Globus pallidus (tissue), 1 donor: ENCODE measurements at places on chromosomes 11 and 22.

- no peak for DNase-seq
These were observed 29.6 kb downstream of the C22orf31 start for GRCh38 chr22:29032014-29032475.

DNA sequence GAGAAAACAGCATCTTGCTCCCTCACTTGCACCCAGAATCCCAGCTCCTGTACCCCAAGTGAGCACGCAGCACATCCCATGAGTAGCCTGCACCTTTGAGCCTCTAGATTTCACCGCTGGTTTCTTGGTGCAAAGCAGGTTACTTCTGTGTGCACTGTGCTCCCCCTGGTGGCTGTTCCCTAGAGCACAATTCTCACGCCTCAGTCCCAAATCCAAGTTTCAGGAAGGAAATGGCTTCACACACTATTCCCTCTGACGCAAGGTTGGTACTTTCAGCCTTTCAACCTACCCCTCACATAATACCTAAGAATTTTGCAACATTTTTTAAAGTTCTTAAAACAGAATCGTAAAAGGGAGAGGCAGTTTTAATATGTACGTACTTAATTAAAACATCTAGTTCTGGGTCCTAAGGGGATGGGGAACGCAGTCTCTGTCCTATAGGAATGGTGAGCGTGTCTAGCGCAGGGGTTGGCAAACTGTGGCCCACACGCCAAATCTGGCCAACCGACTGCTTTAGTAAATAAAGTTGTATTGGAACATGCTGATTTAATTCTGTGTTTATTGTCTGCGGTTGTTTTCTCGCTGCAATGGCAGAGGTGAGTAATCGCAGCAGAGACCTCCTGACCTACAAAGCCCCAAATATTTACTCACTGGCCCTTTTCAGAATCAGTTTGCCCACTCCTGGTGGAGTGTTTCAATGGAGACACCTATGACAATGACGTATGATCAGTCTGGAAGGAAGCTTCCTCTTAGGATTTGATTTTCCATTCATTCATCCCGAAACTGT lies 27.5 kb downstream of the DHCR7 start:
- peak; percentile 56 for DNase-seq

- no peak for DNase-seq
These were observed 612 bp downstream of the GTSE1 start for GRCh38 chr22:46297151-46297812.

- no peak for DNase-seq
These were observed 523.8 kb upstream of the FAT3 start for GRCh38 chr11:91700854-91701253.

DNA sequence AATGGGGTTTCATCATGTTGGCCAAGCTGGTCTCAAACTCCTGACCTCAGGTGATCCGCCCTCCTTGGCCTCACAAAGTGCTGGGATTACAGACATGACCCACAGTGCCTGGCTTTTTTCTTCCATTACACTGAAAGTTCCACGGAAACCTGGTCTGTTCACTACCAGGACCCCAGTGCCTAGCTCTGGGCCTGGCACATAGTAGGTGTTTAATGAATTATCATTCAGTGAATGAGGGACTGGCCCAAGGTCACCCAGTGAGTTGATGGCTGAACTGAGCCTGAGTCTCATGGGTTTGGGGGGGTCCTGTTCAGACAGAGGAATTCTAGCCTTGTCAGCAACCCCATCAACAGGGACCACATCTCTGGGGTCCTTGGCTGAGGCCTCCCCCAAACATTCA lies 3.1 kb downstream of the C11orf86 start:
- DNase-seq = no peak

DNA sequence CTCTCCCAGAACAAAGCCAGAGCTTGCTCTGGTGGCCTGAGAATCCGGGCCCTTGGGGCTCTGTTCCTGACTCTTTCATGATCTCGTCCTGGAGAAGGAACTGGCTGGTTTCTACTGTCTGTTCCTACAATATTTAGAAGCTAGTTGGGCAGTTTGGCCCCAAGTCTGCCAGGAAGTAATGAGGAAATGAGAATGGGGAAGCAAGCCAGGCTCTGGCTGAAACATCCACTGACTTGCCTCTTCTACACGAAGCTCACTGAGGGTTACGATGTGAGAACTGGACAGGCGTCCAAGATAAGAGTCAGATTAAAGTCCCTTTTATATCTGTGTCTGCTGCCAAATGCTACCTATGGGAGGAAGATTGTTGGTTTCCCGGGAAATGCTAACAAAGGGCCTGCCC lies 110.0 kb upstream of the KIRREL3 start:
- peak; percentile 67 for DNase-seq

DNA sequence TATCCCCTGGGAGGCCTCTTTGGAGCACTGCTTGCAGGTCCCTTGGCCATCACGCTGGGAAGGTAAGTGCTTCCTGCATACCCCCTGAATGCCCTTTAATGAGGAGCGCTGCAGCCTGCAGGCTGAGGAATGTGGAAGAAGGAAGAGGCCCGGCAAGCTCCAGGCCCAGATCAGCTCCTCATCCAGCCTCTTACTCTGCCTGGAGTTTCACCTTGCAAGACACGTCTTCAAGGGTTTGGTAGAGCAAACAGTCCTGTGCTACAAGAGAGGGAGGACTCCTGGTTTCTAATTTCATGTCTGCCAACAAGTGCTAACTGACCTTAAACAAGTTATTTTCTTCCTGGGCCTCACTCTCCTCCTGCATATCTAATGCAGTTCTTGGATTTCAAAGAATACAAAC lies 10.9 kb downstream of the SLC2A11 start:
- DNase-seq = no peak

DNA sequence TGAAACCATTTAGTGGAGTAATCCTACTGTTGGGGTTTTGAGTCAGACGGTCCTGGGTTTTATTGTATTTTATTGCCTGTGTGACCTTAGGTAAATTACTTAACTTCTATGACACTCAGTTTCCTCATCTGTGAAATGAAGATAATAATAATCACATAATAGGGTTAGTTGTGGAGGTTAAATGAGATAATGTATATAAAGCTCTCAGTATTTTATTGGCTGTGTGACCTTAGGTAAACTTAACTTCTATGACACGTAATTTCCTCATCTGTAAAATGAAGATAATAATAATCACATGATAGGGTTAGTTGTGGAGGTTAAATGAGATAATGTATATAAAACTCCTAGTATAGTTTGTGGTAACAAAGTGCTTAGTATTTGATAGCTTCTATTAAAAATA lies 13.2 kb downstream of the BARX2 start:
- no peak for DNase-seq

DNA sequence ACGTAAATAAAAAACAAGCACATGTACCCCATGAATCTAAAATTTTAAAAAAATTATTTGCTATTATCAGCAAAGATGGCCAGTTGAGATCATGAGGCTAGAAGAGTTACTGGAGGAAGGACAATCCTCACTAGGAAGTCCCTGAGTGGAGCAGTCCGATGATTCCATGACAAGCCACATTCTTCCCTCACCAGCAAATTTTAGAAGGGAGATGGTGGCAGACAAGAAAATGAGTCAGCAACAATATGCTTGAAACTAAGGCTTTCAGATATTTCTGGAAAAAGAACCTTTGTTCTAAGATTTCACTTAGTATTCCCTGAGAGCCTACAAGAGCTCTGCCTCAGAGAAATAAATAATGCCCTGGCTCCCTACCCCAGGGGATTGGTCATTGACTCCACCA lies 34.9 kb downstream of the P4HA3 start:
- DNase-seq = no peak

DNA sequence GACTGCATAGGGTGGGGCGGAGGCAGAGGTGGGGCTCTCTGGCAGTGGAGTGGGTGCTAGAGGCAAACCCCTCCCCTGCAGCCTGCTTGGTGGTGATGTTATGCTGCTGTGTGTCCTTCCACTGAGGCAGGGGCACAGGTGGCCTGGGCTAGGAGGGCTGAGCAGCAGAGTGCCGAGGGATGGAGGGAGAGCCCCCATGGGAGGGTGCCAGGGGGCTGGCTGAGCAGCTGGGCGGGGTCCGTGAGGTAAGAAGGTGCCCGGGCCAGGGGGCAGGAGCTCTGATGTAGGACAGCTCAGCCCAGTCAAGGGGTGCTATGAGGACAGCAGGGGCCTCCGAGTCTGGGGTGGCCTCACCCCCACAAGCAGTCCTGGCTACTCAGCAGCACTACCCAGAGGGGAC lies 4.2 kb downstream of the CLDN5 start:
- no peak for DNase-seq

DNA sequence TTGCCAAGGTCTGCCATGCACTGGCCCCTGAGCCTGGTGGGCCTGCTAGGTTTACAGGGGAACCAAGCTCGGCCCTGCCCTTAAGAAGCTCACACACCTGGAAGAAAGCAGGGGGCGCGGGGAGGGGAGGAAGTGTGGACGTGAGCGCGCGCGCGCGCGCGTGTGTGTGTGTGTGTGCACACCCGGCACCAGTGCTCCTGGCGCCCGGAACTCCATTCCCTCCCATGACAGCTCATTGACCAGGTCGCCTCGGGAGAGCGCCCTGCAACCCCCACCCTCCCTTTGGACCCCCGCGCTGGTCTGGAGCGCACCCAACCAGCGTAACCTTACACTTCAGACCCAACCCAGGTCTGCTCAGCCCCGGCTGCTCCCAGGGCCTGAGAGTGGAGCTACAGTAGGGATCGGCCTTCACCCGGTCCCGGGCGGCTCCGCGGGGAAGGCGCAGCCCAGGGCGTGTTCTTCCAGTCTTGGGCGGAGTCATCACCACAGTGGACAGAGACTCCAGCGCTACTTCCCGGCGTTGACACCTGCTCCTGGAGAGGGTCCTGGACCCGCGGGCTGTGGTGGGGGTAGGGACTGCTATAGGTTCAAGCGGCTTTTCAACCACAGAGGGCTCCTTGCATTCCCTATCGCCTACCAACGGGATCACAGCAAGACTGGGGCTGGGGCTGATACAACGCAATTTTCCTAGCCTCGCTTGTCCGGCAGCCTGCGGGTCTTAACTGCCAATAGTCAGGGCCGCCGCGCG lies 1.5 kb downstream of the GALNT18 start:
- DNase-seq = no peak

DNA sequence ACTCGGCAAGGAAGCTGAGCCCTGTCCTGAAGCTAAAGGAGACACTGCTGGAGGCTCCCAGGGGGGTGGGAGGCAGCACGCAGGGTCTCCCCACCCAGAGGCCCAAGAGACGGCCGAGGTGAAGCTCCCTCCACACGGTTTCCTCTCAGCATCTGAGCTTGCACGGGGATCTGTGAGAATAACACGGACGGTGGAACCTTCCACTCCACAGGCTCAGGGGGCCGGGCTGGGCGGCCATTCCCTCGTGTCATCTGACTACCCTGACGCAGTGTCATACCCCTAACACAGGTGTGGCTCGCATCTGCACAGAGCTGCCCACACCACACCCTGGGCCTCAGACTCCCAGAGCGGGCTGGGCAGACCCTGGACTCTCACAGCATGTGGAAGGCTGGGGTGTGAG lies 409.7 kb downstream of the SHANK2 start:
- DNase-seq = no peak

DNA sequence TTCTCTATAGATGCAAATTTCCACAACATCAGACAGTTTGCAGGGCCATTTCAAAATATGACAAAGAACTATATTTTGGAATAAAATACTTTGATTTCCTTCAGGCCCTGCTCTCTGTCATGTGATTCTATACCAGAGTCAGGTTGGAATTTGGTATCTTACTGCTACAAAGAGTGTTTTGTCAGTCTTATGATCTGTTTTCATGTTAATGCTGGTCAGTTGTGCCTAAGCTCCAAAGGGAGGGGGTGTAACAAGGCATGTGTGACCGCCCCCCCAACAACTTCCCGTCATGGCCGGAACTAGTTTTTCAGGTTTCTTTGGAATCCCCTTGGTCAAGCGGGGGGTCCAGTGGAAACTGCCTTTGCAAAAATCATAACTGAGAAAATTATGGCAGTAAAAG lies 15.1 kb downstream of the C11orf96 start:
- no peak for DNase-seq

GRCh38 chr11:29312812-29313211 lies 704.0 kb downstream of the KCNA4 start:
- DNase-seq = no peak

- no peak for DNase-seq
These were observed 31.1 kb upstream of the WT1 start for GRCh38 chr11:32466279-32466915.

DNA sequence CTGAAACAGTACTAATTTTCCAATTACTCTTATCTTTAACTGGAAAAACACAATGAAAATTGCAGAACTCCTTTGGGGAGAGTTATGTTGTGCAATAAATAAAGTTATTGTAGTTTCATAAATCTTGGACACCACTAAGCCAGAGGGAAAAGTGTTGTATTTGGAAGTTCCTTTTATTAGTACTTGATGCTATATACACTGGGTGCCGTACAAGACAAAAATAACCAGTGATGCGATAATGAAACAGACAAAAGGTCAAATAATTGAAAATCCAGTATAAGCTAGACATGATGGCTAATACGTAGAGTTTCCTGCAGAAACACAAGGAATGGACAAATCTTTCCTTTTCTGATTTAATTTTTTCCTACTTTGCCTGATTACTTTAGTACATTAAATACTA lies 541.1 kb downstream of the ETS1 start:
- no peak for DNase-seq

DNA sequence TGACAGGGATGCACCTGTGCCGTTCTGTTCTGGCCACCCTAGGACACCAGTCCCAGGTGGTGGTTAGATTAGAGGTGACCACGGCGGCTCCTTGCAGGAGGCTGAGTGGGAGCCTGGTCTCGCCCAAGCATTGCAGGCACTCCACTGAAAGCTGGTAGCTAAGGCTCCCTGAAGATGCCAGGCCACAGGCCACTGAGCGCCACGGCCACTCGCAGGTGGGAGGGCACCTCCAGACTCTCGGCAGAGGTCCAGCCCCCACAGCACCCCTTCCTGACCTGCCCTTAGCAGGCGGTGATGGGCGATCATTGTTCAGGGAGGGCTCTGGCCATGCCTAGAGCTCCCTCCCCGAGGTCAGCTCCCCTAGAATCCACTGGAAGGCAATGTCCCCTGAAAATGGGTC lies 1270.2 kb downstream of the BRD1 start:
- no peak for DNase-seq

- DNase-seq = no peak
These were observed 21.5 kb downstream of the RIBC2 start for GRCh38 chr22:45434981-45435380.

DNA sequence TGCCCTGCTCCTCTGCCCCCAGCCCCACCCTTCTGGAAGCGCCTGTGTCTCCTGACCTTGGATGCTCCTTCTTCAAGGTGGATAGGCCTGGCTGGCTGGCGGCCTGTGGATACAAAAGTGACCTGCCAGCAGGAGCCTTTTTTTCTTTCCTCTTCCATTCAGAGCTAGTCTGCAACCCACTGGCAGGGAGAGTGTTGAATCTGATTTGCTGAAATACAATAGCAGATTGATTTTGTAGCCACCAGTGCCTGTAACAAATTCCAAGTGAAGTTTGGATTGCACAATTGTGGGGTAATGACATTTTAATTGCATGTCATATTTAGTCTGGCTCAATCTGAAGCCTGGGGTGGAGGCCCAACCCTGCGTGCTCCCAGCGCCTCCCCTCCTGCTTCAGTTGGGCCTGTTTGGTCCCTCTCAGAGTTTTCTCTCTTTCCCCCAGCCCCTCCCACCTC lies 97.2 kb downstream of the GRIK4 start:
- no peak for DNase-seq

DNA sequence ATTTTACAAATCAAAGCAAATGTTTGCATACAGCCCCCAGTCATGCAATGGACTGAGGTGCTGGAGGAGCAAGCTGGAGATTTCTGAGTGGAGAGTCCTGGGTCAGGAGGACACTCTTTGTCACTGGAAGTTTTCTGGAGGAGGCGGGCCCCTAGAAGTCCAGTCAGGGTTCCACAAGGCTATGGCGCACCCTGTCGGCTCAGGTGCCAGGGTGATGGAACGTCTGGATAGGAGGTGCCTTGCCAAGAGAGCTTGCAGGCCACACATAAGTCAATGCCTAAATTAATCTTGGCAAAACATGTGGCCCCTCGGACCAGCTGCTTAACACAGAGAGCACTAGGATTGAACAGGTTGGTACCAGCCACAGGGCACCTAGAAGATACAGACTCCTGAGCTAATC lies 174.7 kb upstream of the CADM1 start:
- DNase-seq = no peak
